Testis (tissue), 5 donors: ENCODE measurements at places on chromosomes 11 and 22. TPM values are rescaled to one million over a fixed set of nuclear protein-coding genes. Genes with fewer than 3 reads are reported as not detected.

DNA sequence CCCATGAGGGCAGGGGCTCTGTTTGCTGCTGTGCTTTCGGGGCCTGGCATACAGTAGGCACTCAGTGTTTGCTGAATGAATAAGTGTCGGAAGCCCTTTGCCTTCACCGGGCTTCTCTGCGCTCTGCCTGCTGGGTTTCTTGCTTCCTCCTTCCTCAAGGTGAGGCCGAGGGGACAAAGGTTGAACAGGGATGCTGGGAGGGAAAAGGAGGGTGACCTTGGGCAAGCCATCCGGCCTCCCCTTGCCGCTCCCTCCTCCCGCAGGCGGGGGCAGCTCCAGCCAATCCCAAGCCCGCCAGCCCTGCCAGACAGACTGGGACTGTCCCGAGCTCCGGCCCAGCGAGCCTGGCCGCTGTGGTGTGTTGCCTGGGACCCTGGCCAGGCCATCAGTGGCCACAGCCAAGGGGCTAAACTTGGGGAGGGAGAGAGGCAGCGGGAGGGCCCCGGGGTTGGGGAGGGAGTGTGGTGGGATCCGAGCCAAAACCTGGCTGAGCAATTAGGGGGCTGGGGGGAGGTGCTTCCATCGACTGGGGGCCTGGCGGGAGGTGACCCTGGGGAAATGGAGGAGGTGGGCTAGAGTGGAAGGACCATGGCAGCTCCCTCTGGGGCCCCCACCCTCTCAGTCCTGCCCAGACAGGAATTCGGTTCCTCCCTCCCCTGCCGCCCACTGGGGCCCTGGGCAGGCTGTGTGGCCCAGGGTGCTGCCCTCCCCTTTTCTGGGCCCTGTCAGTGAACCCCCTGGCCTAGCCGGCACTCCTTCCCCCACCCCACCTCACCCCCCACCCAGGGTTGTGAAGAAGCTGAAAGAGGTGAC, 3.4 kb upstream of the RCOR2 start:
- peak; percentile 73 for DNase-seq

DNA sequence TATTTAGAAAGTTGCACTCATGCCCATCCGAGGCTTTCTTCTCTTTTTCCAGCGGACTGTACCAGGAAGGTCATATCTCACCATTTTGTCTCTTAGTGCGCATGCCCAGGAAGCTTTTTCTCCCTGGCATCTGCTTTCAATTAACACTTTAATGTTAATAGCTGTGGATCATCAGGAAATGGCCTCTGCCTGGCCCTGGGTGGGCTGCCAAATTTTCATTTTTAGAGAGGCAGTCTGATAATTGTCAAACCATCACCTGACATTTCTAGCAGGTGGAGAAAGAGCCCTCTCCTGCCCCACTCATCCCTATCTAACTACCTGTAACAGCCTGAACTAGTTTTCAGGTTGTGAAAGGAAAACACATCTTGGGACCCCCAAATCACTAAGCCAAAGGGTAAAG, 257.4 kb upstream of the LRRC4C start:
- DNase-seq, result peak; percentile 17

THY1 gene
- polyA plus RNA-seq, result 132 TPM

GRCh38 chr11:31826536-31827438, 15.7 kb upstream of the PAX6 start:
- DNase-seq, result no peak

GRCh38 chr22:37278261-37278660, 4.0 kb upstream of the CYTH4 start:
- DNase-seq, result no peak

GRCh38 chr11:125939081-125939521, 6.7 kb upstream of the VSIG10L2 start:
- no peak for DNase-seq

GRCh38 chr11:60118338-60118737, 29.9 kb downstream of the MS4A2 start:
- no peak for DNase-seq

TMPRSS4 gene
- 4.3 TPM for polyA plus RNA-seq

GRCh38 chr11:12602421-12602820, 71.8 kb upstream of the TEAD1 start:
- DNase-seq, result no peak

RAG1 gene
- polyA plus RNA-seq, result 1.4 TPM

GRCh38 chr11:100808904-100809491, 121.9 kb downstream of the ARHGAP42 start:
- DNase-seq, result no peak

DNA sequence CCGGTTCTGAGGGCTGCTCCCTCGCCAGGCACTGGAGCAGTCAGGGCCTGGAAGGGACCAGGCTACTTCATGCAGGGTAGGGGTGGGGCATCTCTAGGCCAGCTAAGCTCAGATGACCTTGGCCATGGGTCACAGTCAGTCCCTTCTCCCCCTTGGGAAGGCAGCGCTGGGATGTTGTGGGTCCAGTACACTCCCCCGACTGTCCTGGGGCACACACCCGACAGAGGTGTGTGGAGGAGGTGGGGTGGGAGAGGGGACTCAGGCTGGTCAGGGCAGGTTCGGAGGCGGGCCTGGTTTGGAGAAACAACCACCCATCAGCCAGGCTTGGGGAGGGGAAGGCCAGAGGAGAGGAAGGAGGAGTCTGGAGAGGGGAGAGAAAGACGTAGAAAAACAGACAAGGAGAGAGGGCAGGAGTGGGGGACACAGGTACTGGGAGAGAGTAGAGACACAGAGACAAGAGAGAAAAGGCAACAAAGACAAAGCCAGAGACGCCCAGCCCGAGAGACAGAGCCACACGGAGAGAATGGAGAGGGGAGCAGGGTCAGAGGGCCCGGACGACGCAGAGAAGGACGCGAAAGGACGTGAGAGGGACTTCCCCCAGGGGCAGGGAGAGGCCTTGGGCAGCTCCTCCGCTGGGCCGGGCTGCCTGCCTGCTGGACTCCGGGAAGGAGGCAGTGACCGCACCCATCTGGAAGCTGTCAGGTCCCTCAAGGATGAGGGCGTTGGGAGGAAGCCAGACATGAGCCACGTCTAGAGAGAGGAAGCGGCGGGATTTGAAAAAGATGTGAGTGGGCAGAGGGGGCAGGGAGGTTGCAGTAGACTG, 30.6 kb upstream of the TSKU start:
- DNase-seq, result peak; percentile 93

SLC39A13 gene
- 99.2 TPM for polyA plus RNA-seq

GRCh38 chr22:19180234-19180633, 1.7 kb upstream of the SLC25A1 start:
- no peak for DNase-seq

DNA sequence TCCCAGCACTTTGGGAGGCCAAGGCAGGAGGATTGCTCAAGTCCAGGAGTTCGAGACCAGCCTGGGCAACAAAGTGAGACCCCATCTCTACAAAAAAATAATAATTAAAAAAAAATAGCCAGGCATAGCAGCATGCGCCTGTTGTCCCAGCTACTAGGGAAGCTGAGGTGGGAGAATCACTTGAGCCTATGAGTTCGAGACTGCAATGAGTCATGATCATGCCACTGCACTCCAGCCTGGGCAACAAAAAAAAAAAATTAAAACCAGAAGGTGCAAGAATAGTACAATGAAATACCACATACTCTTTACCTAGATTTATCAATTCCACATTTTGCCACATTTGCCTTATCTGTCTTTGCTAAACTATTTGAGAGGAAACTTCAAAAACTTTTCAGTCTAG, 8.2 kb downstream of the DPF2 start:
- no peak for DNase-seq

DNA sequence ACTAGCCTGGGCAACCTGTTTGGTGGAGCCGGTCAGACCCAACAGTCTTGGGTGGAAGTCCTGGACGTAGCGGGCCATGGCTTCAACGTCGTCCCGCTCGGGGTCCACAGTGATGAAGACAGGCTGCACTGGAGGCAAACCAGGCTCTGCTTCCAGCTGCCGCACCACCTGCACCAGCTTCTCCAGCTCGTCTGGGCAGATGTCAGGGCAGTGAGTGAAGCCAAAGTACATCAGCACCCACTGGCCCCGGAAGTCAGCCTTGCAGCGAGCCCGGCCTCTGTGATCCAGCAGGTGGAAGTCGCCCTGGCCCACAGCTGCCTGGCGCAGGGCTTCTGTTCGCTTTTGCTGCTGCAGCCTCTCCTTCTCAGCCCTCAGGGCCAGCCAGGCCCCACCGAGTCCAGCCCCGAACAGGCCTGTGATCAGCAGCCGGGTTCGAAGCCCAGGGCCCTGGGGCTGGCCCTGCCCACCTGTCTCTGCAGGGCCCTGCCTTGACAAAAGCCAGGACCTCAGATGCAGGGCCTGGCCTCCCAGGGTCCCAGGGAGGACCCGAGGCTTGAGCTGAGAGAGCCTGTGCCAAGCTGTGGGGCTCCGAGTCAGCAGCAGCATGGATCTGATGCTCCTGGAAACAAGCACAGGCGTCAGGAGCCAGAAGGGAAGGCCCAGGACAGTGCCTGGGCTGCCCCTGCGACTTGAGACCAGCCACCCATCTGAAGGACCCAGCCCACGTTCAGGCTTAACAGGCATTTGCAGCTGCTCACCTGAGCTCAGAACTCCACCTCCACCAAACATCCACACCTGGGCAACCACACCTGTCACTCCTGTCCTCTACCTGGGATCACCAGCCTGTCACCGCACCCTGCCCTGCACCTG, 1.4 kb downstream of the SCO2 start:
- DNase-seq, result no peak

ADORA2A gene
- polyA plus RNA-seq, result 2.5 TPM

DNA sequence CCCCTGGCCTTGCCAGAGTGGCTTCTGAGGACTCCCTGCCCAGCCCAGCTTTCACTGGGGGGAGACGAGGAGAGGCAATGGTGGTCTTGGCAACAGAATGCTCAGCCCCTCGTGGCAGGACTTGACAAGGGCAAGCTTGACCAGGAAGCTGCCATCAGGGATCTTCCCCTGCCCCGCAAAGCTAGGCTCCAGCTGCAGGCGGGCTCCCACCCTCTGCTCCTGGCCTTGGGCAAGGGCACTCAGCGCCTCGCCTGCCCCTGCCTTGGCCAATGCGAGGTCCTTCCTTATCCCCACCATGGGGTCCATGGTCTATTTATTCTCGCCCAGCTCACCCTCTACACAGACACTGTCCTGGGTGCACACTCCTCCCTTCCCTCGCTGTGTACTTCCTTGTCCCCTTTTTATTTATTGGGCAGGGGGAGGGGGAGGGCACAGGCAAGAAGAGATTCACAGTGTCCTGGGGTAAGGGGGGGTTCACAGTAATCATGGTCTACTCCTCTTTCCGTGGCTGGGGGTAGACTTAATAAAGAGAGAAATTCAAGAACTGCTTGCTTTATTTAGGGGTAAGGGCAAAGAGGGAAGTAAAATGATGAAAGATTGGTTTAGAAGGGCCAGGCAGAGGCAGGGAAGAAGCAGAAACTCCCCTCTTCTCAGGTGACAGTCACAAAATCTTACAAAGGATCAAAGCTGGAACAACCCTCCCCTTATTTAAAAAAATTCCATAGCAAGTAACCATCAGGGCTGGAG, 1.6 kb downstream of the GPHA2 start:
- DNase-seq, result no peak

DNA sequence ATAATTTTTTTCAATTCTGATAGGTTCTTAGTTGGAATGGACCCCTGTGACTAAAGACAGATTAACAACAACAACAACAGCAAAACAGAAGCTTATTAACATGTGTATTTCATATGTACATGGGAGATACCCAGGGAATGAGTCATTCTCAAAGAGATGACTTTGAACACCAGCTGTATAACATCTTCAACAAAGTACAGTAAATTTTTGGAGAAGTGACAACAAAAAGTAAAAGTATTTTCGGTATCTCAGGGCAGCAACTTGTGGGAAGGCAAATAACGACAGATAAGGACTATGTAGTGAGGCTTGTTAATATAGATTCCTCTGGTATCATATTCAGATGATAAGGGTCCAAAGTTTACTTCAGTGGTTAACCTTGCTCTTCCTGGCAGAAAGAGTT, 573.4 kb upstream of the RAG2 start:
- no peak for DNase-seq

DNA sequence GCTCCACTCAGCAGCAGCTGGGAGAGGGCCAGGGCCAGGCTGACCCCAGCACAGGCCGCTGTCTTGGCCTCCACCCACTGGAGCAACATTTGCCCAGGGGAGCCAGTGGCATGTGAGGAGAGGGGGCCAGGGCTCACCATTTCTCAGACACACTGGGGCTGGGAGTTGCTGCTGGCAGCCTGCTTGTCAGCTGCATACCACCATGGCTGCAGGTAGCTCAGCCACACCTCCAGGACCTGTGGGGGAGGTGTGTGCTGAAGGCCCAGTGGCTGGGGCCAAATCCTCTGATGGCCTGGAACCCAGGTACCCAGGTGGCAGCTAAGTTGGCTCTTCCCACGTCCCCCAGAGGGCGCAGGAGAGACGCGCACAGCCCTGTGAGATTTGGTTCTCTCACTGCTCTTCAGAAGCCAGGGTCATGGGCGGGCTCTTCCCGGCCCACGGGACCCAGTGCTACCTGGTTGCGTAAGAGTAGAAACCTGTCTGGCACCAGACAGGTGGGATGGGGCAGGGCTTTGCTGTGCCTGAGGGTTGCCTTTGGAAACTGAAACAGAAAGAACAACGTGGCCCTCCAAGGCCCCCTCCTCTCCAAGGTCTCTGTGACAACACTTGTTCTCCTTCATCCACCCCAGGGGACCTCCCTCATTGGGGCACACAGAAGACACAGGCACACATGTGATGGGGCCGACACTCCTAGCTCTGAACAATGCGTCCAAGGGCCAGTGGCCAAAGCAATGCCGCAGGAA, 98.8 kb downstream of the MED15 start:
- peak; percentile 56 for DNase-seq

GRCh38 chr11:44627911-44628729, 62.7 kb downstream of the CD82 start:
- DNase-seq, result peak; percentile 63

- DNase-seq, result no peak
Measured at GRCh38 chr11:34135439-34135838, 30.0 kb downstream of the NAT10 start.

DNA sequence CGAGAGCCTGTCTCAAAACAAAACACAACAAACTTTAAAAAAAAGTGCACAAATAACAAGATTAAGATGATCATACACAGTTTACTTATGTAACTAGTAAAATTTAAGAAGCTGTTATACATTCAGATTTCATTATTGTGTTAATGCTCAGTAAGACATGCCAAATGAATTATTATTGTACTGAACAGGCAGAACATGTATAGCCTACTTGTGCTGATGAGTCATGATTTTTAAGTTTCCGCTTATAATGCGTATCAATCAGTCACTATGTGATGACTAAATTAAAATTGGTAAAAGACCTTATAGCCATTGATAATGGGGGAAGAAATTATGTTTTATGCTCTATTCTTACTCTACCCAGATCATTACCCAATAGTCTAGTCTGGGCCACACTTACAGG, 20.5 kb upstream of the EXPH5 start:
- no peak for DNase-seq

- DNase-seq, result no peak
Measured at GRCh38 chr22:35563211-35563610, 22.6 kb downstream of the RASD2 start.
